Inflammatory macrophage (primary cell): ENCODE measurements at places on chromosomes 1 and 21.

- no peak for DNase-seq
Measured at GRCh38 chr21:37433456-37433840, 66.9 kb downstream of the DYRK1A start.

- DNase-seq = no peak
Measured at GRCh38 chr1:243496187-243496646, 240.4 kb downstream of the SDCCAG8 start.

- no peak for DNase-seq
Measured at GRCh38 chr1:181637998-181638397, 154.7 kb downstream of the CACNA1E start.

DNA sequence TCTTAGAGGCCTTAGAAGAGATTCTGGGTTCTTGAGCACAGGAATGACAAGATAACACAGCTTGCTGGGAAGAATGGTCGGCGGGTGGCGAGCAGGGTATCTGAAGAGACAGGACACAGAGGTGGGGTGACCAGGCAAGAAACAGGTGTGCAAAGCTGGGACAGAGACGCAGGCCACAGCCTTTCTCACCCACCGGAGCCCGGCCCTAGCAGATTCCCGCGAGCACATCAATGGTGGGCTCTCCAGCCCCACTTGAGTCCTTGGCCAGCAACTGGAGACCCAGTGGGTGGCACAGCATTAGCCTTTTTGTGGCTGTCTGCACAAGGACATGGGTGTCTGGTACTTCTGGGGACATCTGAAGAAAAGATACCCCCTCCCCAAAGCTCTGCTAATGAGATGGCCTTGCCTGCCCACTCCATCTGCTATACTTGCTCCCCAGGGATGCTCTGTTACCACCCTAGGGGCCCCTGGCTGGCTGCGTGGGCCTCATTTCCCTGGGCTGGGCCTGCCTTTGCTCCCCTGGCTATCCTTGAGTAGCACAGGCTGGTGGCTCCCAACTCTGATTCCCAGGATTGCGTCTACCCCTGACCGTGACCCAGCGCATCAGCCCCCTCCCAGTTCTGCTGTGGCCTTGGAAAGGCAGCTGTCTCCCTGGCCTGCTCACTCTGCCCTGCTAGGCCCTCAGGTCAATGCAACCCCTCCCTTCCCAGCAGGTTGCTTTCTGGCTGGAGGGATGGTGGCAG, 127.2 kb upstream of the ADAR start:
- no peak for DNase-seq

DNA sequence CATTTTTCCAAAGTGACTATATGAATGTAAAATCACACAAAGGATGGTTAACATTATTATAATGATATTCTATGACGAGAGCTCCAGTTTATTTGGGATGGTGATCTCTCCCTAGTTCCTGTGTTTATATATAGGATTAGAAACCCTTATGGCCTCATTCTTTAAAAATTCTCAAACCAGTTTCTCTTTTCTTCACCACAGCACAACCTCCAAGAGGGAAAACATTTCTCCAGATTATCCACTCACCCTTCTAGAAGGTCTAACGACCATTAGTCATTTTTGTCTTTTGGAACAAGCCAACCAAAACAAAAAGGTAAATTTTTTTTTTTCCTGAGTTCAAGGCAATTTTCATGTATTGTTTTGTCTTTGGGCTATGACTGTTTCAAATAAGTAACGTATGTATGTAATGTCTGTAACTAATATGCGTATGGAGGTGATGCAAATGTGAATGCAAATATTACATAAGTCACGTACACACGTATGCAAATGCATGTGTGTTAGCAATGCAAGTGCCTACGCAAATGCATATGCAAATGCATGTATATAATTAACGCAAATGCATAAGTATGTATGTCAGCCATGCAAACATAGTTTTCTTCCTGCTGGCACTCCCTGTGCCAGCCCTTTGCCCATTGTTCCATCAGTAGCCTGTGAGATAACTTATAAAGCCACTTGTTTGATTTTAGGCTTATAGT, 72.5 kb upstream of the MORC3 start:
- DNase-seq = no peak

- no peak for DNase-seq
Measured at GRCh38 chr1:201732351-201732750, 96.6 kb upstream of the IPO9 start.
